ENCODE measurements at places on chromosomes 5 and 9.
A peak's percentile ranks its signal among the peaks of the same experiment; 100 is the strongest.

DNA sequence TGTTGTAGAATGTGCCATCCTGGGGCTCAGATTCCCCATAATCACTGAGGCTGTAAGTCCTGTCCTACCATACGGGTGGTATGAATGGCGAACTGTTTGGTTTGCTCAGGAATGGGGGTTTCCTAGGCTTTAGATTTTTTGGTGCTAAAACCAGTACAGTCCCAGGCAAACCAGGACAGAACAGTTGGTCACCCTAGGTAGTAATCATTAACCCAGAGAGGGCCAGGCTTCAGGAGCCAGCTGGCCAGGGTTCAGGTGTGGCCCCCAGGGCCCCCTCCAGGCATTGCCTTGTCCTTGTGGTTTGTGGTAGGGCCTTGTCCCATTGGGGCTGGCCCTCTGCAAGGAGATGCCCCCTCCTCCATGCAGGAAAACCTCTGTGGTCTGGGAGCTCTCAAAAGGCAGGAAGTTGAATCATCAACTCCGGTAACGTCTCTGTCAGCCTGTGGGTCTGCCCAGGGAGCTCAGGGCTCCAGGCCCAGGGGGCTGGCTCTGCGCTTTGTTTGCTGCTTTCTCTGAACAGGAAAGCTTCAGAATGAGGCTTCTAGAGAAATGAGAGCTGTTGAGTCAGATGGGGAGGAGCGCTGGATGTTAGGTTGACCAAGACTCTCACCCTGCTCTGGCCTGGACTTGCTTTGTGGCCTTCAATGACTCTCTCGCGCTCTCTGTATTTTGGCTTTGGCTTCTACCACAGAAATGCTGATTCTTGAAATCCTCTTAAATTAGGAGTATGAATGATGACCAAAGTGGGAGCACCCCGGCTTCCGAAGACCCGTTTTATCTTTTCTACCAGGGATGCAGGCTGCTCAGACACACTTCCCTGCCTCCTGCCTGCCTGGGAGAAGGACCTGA lies 22.2 kb upstream of the JADE2 start:
- peak; percentile 98 for DNase-seq

DNA sequence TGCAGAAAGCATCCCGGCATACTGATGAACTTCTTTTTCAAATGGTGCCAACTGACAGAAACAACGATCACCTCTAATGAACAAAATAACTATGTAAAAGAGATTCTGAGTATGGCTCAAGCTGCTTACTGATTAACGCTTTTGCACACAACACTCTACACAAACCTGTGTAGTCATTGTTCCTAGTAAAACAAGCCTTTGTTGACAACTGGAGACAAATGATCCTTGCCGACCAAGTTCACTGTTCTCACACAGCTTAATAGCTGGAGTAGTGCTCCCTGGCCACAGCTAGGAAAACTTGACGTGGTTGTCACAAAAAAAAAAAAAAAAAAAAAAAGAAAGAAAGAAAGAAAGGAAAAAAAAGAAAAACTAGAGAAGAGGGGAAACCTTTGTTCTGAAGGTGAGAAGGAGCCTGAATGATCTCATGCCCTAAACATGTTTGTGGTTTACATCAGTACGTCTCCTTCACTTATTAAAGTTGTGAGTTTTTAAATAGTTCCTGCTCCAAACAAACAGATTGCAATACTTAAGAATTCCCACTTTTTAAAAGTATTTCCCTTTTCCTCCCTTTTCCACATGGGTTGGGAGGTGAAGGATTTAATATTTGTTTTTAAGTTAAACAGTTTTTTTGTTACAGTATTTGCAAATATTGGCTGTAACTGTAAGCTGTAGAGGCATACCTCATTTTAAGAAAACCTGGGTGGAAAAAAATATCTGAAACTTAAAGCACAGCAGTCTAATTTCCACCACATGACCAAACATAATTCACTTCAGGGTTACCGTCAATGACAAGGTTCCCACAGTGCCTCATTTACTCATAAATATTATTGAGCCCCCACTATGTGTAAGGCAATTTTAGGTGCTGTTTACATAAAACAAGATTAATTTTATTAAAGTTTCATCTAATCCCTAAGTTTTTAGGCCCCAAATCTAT lies 63.7 kb downstream of the GLIS3 start:
- peak; percentile 68 for DNase-seq

DNA sequence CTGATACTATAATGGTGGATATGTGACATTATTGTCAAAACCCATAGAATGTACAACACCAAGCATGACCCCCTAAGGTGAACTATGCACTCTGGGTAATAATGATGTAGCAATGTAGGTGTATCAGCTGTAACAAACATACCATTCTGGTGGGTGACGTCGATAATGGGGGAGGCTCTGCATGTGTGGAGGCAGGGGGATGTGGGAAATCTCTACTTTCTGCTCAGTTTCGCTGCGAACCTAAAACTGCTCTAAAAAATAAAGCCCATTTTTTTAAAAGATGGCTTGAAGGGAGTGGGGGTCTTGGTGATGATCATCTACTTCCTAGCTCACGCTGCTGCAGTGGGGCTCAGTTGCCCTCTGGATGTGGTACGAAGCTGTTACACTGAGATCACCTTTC lies 51.1 kb downstream of the RASGEF1C start:
- no peak for DNase-seq

- DNase-seq: no peak
Measured at GRCh38 chr5:60993425-60993824, 48.4 kb downstream of the NDUFAF2 start.
